Aortic smooth muscle cell (primary cell): ENCODE measurements at places on chromosomes 4 and X. TPM values are rescaled to one million over a fixed set of nuclear protein-coding genes. Genes with fewer than 3 reads are reported as not detected.

The HDAC6 gene
- total RNA-seq = 21.7 and 28.1 TPM in 2 replicates

The C4orf51 gene
- not detected in 2 replicates for total RNA-seq

The CXCL10 gene
- not detected in 2 replicates for total RNA-seq

The SPIN2A gene
- total RNA-seq = 0.53 and 0.56 TPM in 2 replicates

The SASH3 gene
- not detected in 2 replicates for total RNA-seq

The SPANXN4 gene
- not detected in 2 replicates for total RNA-seq

The TMEM35A gene
- total RNA-seq = 7.1 and 12.0 TPM in 2 replicates

The TSPAN5 gene
- total RNA-seq = 28.5 and 31.5 TPM in 2 replicates

The TMEM192 gene
- 4.9 and 8.2 TPM in 2 replicates for total RNA-seq

The TEX13D gene
- total RNA-seq = not detected in 2 replicates

The ETNPPL gene
- 0.26 TPM in 1 of 2 replicates, not detected in the other for total RNA-seq
